Left ventricle myocardium inferior (tissue), 1 donor: ENCODE measurements at places on chromosomes 5 and 9. TPM values are rescaled to one million over a fixed set of nuclear protein-coding genes. Genes with fewer than 3 reads are reported as not detected.

DNA sequence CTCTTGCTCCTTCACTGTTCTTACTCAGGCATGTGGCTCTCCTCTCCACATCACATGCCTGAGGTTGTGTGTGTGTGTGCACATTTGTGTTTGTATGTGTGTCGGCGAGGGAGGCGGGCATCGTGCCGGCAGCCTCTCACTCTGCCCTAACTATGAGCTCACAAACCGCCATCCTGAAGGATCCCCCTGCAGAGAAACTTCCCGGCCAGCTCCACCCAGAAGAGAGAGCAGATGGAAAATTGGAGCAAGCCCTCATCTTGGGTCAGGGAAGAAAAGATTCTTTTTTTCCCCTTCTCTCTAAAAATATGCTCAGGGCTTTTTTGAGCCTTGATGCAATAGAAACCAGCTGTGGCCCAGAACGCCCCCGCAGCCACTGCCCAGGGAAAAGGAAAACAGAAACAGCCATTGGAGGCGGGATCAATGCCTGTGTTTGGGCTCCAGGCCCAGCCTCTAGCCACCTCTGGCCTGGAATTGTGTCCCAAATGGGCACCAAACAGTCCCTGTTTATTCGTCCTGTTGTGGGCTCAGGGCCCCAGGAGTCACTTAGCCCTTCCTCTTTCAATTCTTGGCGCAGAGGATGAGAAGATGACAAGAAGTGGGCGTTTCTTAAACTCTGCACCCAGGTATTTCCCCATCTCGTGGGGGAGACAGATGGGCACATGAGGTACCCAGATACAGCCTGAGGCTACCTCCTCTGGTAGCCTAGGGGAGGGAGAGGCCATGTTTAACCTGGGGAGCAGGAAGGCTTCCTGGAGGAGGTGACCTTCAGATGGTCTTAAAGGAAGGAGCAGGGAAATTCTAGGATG lies 151.5 kb downstream of the RGS3 start:
- DNase-seq = peak; percentile 68

DNA sequence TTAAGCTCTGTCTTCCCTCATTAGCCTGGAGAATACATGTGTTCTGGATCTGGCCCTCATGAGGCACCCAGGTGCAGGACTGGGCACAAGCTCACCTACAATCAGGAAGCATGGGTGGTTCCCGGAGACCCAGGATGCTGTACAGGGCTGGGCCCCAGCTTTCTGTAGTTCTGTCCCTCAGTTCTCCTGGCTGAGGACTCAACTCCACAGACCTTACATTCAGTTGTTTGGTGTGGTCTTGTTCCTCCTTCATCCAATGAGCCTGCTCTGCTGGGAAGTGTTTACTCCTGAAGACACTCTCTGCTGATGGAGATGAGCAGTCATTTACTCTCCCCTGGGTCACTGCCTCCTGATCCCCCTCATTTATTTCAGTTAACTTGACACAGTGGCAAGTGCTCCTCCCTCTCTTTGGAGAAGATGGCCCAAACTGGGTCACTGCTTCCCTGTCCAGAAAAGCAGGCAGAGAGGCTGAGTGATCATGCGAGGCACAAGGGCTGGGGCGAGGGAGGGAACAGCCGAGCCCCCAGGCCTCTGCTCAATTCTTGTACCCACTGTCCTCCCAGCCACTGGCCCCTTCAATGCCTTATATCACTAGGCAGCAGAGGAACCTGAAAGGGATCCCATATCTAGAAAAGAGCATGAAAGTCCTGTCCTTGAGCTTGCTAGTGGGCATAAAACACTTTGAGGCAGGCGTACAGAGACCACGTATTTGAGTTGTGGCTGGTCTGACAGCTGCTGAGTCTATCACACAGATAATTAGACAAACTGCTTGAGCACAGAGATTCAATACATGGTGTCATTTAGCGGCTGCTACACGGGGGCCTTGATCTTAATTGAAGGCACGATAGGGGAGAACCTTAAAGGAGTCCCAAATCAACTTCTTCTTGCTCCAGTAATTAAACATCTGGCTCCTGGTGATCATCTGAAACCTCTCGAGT lies 221.7 kb downstream of the FSTL4 start:
- no peak for DNase-seq

GRCh38 chr5:117645400-117645799 lies 1070.8 kb upstream of the SEMA6A start:
- no peak for DNase-seq

- DNase-seq = no peak
Observed at GRCh38 chr9:19922476-19923118, 133.8 kb upstream of the SLC24A2 start.

- peak; percentile 50 for DNase-seq
Observed at GRCh38 chr5:43075319-43076293, 35.5 kb upstream of the ANXA2R start.

DNA sequence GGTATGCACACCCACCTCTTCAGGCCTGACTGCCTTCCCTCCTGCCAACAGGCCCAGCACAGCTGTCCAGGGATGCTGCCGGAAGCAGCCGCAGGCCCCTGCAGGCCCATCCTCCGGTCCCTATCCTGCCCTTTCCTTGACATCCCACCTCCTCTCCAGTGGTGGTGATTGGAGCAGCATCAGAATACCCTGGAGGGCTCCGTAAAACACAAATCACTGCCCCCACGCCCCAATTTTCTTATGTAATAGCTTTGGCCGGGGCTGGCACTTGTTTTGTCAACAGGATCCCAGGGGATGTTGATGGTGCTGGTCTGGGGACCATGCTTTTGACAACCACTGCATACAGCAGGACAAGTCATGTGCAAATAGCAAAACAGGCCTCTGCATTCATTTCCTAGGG lies 274.5 kb downstream of the GADD45G start:
- DNase-seq = no peak

DNA sequence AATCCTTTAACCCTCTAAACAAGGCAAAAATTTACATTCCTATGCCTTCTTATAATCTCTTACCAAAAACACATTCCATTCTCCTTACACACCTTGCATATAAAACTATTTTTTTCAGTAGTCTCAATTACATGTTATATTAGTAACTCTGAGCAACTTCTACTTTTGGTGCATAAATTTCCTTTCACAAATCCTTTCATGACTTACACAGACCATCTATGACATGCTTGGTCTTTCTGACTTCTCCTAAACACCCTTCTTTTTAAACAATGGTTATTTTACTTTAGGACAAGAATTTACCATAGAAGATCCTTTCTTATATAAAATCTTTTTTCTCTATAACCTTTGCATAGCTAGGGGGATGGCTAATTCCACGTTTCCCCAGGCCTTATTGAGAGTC lies 208.0 kb upstream of the ARRDC3 start:
- no peak for DNase-seq

The SYNPO gene
- total RNA-seq = 715 TPM

The CCL28 gene
- 0.60 TPM for total RNA-seq
